AG08395 (cell line): ENCODE measurements at places on chromosomes 11 and 22.
A peak's percentile ranks its signal among the peaks of the same experiment; 100 is the strongest.

GRCh38 chr11:113446938-113447337, 28.3 kb downstream of the DRD2 start:
- no peak for DNase-seq

- DNase-seq, result no peak
Observed at GRCh38 chr11:12785901-12786300, 111.7 kb downstream of the TEAD1 start.

GRCh38 chr11:131064373-131064991, 148.2 kb upstream of the SNX19 start:
- peak; percentile 85 for DNase-seq

GRCh38 chr11:85355921-85356320, 271.2 kb downstream of the DLG2 start:
- no peak for DNase-seq

DNA sequence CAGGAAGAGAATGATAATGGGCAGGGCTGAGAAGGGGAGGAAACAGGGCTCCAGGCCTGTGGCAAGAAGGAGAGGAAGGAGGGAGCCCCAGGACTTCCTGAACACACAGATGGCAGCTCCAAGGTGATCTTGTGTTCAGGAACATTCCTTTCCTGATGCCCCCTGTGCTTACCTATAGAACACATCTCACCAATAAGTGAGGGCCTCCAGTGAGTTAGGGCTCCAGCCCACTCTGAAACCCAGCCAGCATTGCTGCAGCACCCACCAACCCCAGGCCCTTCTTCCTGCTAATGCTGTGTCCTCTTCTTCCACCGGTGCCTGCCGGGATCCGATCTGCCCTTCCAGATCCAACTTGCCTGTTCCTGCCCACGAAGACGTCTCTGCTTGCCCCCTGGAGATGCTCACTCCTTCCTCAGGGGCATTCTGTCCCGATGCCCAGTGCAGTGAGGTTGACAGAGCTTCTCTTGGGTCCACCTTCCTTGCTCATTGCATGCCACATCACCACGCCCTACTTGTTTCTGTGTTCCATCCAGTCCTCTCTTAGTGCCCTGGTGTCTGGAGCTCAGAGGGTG, 17.4 kb downstream of the ANKK1 start:
- no peak for DNase-seq

DNA sequence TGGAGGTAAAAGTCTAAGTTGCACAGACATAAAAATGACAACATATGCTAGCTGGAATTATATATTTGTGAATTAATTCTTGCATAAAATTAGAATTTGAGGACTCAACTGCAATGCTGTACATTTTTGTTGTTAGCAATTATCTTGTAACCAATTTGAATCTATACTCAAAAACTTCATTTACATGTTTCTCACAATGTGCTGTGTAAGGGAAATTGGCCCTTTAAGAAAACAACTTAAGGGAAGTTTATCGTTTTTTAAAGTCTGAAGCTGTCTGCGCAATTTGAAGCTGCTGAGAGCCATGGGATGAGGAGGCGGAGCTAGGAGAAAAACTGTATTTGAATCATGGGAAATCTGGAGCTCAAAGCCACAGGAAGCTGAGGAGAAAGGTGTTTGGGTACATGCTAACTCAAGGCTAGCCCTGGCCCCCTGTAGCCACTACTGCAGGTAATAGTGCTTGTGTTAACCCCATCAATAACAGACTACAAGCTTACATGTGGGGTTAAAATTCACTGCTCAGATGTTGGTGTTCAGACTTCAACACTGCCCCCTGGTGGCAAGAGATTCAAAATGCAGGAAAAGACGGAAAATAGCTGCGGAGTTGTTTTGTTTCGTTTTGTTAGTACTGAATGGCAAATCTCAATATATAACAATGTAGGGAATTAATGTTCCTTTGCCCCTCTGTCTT, 126.1 kb downstream of the BRD1 start:
- DNase-seq, result no peak

DNA sequence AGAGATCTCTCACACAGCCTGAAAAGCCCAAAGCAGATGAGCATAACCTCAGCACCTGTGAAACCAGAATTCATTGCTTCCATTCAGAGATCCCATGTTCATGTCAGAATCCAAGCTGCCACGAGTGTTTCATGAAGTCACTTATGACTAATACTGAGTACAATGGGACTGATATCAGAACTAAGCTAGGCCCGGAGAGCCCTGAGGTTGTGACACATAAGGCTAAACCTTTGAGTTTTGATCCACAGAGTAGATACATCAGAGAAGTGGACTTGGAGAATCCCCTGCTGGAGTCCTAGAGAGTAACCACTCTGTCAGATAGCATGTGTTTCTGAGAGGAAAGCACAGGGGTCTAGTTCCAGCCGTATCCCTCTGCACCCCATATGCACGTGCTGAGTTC, 890 bp upstream of the GLYATL1 start:
- no peak for DNase-seq

- no peak for DNase-seq
Observed at GRCh38 chr11:100810146-100810545, 123.1 kb downstream of the ARHGAP42 start.

DNA sequence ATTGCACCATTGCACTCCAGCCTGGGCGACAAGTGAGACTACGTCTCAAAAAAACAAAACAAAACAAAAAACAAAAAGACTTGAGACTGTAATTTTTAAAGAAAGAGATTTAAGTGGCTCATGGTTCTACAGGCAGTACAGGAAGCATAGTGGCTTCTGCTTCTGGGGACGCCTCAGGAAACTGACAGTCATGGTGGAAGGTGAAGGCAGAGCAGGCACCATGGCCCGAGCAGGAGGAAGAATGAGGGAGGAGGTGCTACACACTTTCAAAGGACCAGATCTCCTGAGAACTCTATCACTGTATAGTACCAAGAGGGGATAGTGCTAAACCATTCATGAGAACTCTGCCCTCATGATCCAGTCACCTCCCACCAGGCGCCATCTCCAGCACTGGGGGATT, 52.0 kb downstream of the CBL start:
- no peak for DNase-seq
